ENCODE measurements at places on chromosomes 1 and 21. TPM values are rescaled to one million over a fixed set of nuclear protein-coding genes. Genes with fewer than 3 reads are reported as not detected.
A peak's percentile ranks its signal among the peaks of the same experiment; 100 is the strongest.

DNA sequence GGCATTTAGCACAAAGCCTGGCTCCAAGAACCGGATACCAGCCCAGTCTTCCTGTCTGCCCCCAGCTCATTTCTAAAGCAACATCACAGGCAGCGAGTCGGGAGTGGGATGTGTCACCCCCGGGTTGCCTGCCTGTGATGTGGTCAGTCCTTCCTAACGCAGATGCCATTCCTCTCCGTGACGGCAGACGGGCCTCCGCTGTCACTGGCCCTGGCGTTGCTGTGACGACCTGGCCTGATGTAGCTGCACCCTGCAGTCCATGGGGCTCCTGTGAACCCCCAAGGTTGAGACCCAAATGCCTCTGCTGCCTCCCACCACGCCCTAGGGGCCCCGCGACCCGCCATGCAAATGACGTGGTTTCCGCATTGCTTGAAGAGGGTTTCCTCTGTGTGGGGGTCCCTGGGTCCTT, 12.3 kb downstream of the TNFRSF1B start:
- peak; percentile 91 for DNase-seq

LINGO4 gene
- total RNA-seq: not detected

DNA sequence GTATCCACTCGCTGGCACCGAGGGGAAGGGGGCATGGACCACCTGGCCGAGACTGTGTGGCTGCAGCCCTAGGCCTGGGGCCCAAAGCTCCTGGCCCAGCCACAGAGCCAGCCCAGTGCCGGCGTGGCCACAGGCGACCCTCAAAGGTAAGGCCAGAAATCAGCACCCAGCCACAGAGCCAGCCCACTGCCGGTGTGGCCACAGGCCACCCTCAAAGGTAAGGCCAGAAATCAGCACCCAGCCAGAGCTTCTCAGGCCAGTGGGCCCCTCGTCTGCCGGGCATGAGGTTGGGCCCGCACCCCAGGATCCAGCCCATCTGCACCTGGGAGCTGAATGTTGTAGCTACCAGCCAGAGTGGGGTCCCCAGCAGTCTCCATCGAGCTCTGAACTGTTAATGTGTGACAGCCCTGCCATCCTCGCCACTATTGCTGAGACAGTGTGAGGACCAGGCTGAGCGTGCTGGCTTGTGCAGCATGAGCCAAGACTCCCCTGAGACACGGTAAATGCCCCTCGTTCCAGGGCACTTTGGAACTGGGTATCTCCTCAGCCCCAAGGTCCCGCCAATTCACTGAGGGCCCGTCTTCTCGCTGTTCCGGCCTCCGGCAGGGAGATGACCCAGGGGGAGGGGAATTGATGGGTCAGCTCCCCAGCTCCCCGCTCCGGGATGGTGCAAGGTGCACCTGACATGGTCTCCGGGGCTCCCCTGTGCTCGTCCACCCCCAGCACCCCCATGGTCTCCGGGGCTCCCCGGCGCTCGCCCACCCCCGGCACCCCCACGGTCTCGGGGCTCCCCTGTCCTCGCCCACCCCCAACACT, 4.7 kb upstream of the FTCD start:
- DNase-seq: no peak

GRCh38 chr1:242524571-242525359, at the start of gene PLD5:
TSS of gene PLD5 (minus strand) at chr1:242524697.
- no peak for DNase-seq

- DNase-seq: no peak
Observed at GRCh38 chr1:198290089-198290683, 133.4 kb downstream of the NEK7 start.

FCRL2 gene
- 0.12 TPM for total RNA-seq

DNA sequence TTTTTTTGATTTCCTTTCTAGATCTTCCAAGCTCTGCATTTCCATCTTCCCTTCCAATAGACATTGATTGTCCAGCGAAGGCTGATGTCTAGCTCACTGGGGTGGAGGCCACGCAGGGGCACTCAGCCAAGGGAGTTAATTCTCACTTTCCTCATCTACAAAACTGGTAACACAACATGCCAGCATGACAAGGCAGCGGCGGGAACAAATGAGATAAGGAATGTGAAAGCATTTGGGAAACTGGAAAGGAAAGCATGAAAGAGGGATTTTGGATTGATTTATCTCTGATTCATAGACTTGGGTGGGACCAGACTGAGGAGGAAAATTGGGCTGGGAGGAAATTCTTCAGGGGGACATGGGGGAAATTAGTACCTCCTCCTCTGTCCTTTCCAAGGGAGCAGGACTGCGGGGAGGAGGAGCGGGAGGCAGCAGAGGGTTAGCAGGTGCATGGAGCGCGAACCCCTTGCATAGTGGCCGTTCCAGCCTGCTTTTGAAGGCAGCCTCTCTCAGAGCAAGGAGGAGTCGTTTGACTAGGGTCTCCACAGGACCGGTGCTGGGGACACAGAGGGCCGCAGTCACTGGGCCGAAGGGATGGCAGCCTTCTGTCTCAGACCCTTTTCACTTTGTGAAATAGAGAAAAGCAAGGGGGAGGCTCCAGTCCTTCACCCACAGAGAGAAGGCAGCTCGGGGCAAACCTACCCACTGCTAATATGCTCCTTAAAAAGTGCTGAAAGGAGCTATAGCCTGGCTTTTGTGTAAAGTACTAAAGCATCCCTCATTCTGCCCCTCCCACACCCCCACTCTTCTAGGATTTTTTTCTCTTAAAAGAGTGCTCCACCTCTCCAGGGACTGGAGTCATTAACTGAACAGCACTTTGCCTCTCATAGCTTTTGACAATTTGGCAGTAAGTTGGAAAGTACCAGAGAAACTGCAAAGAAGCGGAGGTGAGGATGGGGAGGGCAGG, 89.2 kb downstream of the PLXNA2 start:
- no peak for DNase-seq

GRCh38 chr1:41656825-41657500, 172.5 kb upstream of the EDN2 start:
- DNase-seq: no peak

GRCh38 chr1:164625004-164625617, 66.1 kb downstream of the PBX1 start:
- DNase-seq: no peak

DMRTA2 gene
- not detected for total RNA-seq

GRCh38 chr1:110394493-110394820, 3.6 kb upstream of the SLC16A4 start:
- no peak for DNase-seq

DNA sequence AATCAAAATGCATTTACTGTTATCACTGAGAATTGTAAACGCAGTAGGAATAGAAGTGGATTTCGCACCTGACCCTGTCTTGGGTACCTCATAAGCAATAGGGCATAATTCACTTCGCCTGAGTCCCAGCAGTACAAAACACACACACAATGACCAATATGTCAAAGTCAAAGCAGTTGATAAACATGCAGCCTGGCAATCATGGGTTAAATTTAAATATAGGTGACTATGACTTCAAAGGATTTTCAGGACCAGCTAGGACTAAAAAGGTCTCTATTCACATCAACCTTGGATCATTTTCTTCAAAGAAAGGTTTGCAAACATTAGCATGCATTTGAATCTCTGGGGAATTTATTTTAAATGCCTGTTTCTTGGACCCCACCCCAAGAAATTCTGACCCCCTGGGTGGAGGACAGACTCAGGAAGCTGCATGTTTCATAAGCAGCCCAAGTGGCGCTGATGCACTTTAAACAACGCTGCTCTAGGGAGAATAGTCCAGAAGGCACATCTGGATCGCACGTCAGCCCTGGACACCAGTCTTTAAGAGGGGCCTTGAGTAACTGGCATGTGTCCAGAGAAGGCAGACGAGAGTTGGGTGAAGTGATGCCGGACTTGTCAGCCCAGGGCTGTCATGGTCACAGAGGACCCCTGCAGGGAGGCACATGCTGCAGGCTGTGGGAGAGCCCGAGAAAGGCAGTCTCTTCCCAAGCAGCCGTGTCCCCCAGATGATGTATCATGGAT, 55.7 kb upstream of the EFHD2 start:
- no peak for DNase-seq

- peak; percentile 41 for DNase-seq
Observed at GRCh38 chr1:70685300-70686286, 274.5 kb downstream of the CTH start.

FAM151A gene
- total RNA-seq: not detected

PRKAA2 gene
- total RNA-seq: 0.02 TPM

DISP1 gene
- 1.6 TPM for total RNA-seq

- DNase-seq: peak; percentile 18
Observed at GRCh38 chr1:17199267-17200044, 5.5 kb upstream of the PADI1 start.

DNA sequence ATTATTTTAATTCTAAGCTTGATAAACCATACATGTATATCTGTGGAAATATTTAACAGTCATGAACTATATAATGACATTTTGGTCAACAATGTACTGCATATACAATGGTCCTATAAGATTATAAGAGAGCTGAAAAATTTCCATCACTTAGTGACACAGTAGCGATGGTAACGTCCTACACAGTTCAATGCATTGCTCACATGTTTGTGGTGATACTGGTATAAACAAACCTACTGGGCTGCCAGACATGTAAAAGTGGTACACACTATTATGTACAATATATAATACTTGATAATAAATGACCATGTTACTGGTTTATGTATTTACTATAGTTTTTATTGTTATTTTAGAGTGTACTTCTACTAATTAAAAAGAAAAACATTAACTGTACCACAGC, 841.9 kb downstream of the LTN1 start:
- no peak for DNase-seq

GRCh38 chr1:211338224-211338620, 11.6 kb downstream of the TRAF5 start:
- no peak for DNase-seq

GRCh38 chr21:36543924-36544323, 64.0 kb upstream of the CLDN14 start:
- no peak for DNase-seq

GRCh38 chr1:158493054-158493453, 21.0 kb downstream of the OR10R2 start:
- DNase-seq: no peak

- no peak for DNase-seq
Observed at GRCh38 chr1:86621286-86621685, 74.4 kb downstream of the CLCA4 start.

DNA sequence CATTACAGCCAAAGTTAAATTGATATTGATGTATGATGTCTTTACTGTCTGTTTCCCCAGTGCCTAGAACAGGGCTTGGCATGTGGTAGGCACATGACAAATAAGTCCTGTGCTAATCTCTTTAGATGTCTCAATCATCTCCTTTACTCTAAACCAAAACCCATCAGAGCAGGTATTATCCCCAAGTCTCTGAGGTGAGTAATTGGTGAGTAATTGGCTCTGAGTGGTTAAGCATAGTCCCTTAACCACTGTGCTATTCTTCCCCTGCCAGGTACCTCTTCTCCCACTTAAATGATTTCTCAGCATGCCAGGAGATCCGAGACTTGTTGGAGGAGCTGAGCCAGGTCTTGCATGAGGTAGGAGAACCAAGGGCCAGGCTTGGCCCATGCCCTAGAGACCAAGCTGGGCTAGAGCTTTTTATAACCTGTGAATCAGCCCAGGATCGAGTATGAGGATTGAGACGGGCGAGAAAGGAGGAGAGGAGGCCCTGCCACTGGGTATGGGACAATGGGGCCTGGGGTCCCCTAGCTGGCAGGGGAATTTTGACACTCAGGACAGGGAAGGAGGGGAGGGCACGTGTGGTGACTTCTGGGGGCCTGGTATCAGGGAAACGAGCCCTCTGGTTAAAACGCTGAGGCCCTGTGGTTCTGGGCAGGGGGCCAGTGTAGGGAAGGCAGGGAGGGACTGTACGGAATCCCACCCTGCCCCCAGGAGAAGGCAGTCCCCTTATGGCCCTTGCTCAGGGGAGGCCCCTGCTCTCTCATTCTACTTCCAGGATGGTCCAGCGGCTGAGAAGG, 4.5 kb downstream of the CNKSR1 start:
- DNase-seq: no peak

- no peak for DNase-seq
Observed at GRCh38 chr1:241499910-241500309, 19.6 kb downstream of the FH start.

DNA sequence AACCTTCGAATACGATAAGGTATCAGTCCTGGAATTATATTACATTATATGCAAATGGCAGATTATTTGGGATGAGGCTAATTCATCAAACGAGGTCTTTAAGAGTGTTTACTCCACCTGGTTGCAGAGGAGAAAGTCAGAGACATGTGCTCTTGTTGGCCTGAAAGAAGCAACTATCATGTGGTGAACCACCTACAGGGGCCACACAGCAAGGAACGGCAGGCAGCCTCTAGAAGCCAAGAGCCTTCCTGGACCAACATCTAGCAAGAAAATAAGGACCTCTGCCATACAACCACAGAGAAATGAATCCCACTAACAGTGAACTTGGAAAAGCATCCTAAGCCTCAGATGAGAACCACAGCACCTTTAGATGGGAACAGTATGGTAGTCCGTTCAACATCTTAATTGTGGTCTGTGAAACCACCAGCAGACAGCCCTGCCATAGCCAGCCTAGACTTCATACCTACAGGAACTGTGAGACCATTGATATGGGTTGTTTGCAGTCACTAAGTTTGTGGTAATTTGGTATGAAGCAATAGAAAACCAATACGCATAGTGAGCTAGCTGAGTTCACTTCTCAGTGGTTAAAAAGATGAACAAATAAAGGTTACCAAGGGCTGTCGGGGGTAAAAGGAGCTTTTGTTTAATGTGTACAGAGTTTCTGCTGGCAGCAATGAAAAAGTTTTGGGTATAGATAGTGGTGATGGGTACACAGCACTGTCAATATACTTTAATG, 345.7 kb upstream of the RUNX1 start:
- no peak for DNase-seq

GRCh38 chr1:16076031-16076864, 2.8 kb upstream of the FAM131C start:
- DNase-seq: no peak

GRCh38 chr1:113875714-113876113, 4.2 kb upstream of the PTPN22 start:
- no peak for DNase-seq

DNA sequence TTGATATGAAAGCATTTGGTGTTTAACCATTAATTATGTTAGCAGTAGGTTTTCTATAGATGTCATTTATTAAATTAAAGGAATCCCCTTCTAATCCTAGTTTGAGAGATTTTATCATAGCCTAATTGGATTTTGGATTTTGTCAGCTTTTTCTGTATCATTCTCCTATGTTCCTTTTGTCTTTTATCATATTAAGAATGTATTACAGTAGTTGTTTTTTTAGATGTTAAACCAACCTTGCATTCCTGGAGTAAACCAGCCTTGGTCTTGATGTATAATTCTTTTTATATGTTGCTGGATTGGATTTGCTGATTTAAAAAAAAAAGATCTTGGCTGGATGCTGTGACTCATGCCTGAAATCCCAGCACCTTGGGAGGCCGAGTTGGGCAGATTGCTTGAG, 5.6 kb downstream of the SETDB1 start:
- no peak for DNase-seq

Measured in activated naive CD8-positive, alpha-beta T cell treated with anti-CD3 and anti-CD28 coated beads for 36 hours (primary cell).